Daoy (cell line): ENCODE measurements at places on chromosomes 5 and 9. TPM values are rescaled to one million over a fixed set of nuclear protein-coding genes. Genes with fewer than 3 reads are reported as not detected.

The PKD2L2 gene
- total RNA-seq, result not detected in 2 replicates

The REEP2 gene
- total RNA-seq, result 3.4 and 12.3 TPM in 2 replicates

The GLRA1 gene
- not detected in 2 replicates for total RNA-seq

The PFN3 gene
- total RNA-seq, result not detected in 2 replicates

The FOXD4L3 gene
- total RNA-seq, result not detected in 2 replicates

The TNFSF15 gene
- under 0.01 TPM in 1 of 2 replicates, not detected in the other for total RNA-seq

The HMGCR gene
- 52.5 and 62.3 TPM in 2 replicates for total RNA-seq

The NMRK1 gene
- total RNA-seq, result 10.1 and 13.8 TPM in 2 replicates

The SEMA6A gene
- 0.34 and 4.9 TPM in 2 replicates for total RNA-seq

The CCL21 gene
- not detected in 2 replicates for total RNA-seq

The RELL2 gene
- total RNA-seq, result 2.6 and 3.4 TPM in 2 replicates

The HK3 gene
- total RNA-seq, result not detected in 2 replicates

The HTR1A gene
- total RNA-seq, result not detected in 2 replicates

The FOXD4L4 gene
- 0.18 and 0.34 TPM in 2 replicates for total RNA-seq

The AIF1L gene
- total RNA-seq, result 3.5 and 5.2 TPM in 2 replicates

The PCDHA9 gene
- total RNA-seq, result 0.11 and 0.51 TPM in 2 replicates

The MSX2 gene
- total RNA-seq, result 11.1 and 13.4 TPM in 2 replicates

The CFAP157 gene
- not detected in 2 replicates for total RNA-seq

The OR1J4 gene
- total RNA-seq, result not detected in 2 replicates

The GRIA1 gene
- not detected in 2 replicates for total RNA-seq

The C9orf153 gene
- total RNA-seq, result not detected in 2 replicates

The ADGRV1 gene
- 10.6 and 15.4 TPM in 2 replicates for total RNA-seq

The SPINK1 gene
- 0.51 TPM in 1 of 2 replicates, not detected in the other for total RNA-seq

The OCLN gene
- total RNA-seq, result 30.8 and 39.0 TPM in 2 replicates

The PCDHGB4 gene
- total RNA-seq, result 0.06 and 0.09 TPM in 2 replicates

The PIP5KL1 gene
- 0.18 and 0.51 TPM in 2 replicates for total RNA-seq

The SPATA31D4 gene
- not detected in 2 replicates for total RNA-seq

The EIF4E1B gene
- total RNA-seq, result not detected in 2 replicates

The ANKDD1B gene
- total RNA-seq, result 0.06 and 0.12 TPM in 2 replicates

The OR1L4 gene
- not detected in 2 replicates for total RNA-seq

The COL27A1 gene
- total RNA-seq, result 6.4 and 7.8 TPM in 2 replicates

The LECT2 gene
- not detected in 2 replicates for total RNA-seq

The CENPK gene
- 42.2 and 105 TPM in 2 replicates for total RNA-seq

The NKD2 gene
- total RNA-seq, result 0.45 and 1.3 TPM in 2 replicates

The TRPM3 gene
- total RNA-seq, result under 0.01 TPM in 1 of 2 replicates, not detected in the other

The CARD6 gene
- 2.1 and 2.7 TPM in 2 replicates for total RNA-seq

The CNTNAP3 gene
- 10.2 and 14.3 TPM in 2 replicates for total RNA-seq

The ATOX1 gene
- 96.9 and 105 TPM in 2 replicates for total RNA-seq

The CCL27 gene
- total RNA-seq, result not detected in 2 replicates

The SLC34A1 gene
- not detected in 2 replicates for total RNA-seq

The TRIP13 gene
- 83.4 and 88.9 TPM in 2 replicates for total RNA-seq

The DEPDC1B gene
- 27.7 and 35.3 TPM in 2 replicates for total RNA-seq

The SLC34A3 gene
- not detected in 2 replicates for total RNA-seq

The SPARC gene
- 364 and 386 TPM in 2 replicates for total RNA-seq

The TMEM252 gene
- not detected in 2 replicates for total RNA-seq

The RASGEF1C gene
- total RNA-seq, result 0.40 TPM in 1 of 2 replicates, not detected in the other

The IGFBPL1 gene
- 28.8 and 29.9 TPM in 2 replicates for total RNA-seq

The GFPT2 gene
- 124 and 133 TPM in 2 replicates for total RNA-seq

The ORM2 gene
- not detected in 2 replicates for total RNA-seq

The PCDH12 gene
- total RNA-seq, result 0.03 TPM in 1 of 2 replicates, not detected in the other

The ENTPD2 gene
- not detected in 2 replicates for total RNA-seq
